Adrenal gland (tissue), 19 donors: ENCODE measurements at places on chromosomes 2 and 18. TPM values are rescaled to one million over a fixed set of nuclear protein-coding genes. Genes with fewer than 3 reads are reported as not detected.

DNA sequence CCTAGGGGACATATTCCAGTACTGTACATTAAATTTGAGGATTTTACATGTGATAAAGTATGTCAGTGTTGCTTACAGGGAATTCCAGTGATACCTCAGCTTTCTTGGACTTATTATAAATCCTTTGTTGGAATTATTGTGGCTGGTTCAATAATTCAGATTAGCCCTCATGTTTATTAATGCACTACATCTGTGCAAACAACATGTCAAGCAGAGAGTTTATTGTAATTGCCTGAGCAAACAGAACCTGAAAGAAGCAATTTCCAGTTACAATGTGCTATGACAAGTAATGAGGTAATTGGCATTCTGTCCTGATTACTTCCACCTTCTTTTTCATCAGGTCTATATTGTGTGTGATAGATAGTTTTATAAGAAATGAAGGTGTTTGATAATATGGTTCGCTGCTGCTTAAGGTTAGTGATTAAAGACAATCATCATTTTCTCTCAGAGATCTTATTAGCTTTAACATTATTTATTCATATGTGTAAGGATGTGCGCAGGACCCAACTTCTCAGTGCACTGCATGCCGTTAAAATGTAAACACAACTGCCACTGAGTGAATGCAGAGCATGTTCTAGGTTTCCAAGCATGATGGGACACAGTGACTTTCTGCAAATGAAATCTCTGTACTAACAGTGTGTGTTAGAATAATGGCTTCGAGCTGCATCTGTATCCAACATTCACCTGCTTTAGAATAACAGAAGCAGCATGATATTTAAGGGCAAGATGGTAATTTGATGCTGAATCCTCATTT, 973.7 kb upstream of the POU3F3 start:
- H3K4me1 ChIP-seq: no peaks in the 10 kb centered on the region
- no peak overlapping the region for H3K27ac ChIP-seq
- no peak for DNase-seq
- no peaks in the 10 kb centered on the region for H3K27me3 ChIP-seq
- no peaks in the 10 kb centered on the region for H3K36me3 ChIP-seq
- H3K4me3 ChIP-seq: no peak overlapping the region

DNA sequence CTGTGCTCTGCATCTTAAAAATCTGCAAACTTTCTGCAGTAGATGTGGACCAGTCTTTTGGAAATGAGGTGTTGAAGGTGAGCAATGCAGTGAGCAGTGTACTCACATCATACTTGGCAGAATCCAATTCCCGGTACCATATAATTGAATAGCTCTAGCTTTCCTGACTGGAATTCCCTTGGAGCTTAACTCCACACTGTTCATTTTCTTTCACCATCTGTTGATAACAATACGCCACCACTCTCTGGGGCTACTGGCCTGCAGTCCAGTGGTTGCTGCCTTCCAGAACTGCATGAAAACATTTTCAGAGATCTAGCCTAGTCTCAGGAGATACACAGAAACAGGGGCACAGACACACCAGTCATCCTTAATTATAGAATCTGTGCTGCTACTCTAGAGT, 820.0 kb upstream of the NXPH2 start:
- DNase-seq: no peak
- H3K27ac ChIP-seq: no peak overlapping the region
- no peak overlapping the region for H3K4me3 ChIP-seq
- no peaks in the 10 kb centered on the region for H3K36me3 ChIP-seq
- H3K4me1 ChIP-seq: no peaks in the 10 kb centered on the region

DNA sequence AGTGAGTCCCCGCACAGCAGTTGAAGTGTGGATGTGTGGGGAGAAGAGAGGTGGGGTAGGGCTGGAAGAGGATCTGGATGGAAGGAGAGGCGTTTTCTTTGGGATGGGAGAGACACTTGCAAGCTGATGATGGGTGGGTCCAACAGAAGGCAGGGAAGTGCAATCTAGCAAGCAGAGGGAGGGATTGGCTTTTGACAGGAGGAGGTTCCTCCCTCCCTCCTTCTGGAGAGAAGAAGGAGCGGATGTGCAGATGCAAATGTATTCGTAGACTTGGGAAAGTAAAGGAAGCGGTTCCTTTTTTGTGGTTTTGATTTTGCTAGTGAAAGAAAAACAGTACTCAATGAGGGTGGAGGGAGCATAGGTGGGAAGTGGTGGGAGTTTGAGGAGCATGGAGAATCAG, 48.9 kb downstream of the LAMA3 start:
- H3K4me1 ChIP-seq: no peaks in the 10 kb centered on the region
- peaks cover 3% of the 10 kb centered on the region for H3K27me3 ChIP-seq
- H3K27ac ChIP-seq: no peak overlapping the region
- H3K4me3 ChIP-seq: no peak overlapping the region
- H3K36me3 ChIP-seq: no peaks in the 10 kb centered on the region
- no peak for DNase-seq

- no peaks in the 10 kb centered on the region for H3K4me1 ChIP-seq
- no peak overlapping the region for H3K4me3 ChIP-seq
- no peaks in the 10 kb centered on the region for H3K27me3 ChIP-seq
- no peak for DNase-seq
- H3K27ac ChIP-seq: no peak overlapping the region
These were observed 112.7 kb downstream of the GBX2 start for GRCh38 chr2:236055471-236055870.

Gene LCT
- not detected for total RNA-seq
